ENCODE measurements at places on chromosomes 4 and X.
A peak's percentile ranks its signal among the peaks of the same experiment; 100 is the strongest.

- H3K36me3 ChIP-seq: no peaks in the 10 kb centered on the region
- no peak for DNase-seq
- no peak overlapping the region for H3K4me3 ChIP-seq
- peak overlapping the region; percentile 24 for H3K27ac ChIP-seq
Measured at GRCh38 chr4:153060196-153060595, 124.1 kb downstream of the FHDC1 start.

GRCh38 chr4:25775166-25775565, 87.6 kb downstream of the SEL1L3 start:
- no peaks in the 10 kb centered on the region for H3K4me1 ChIP-seq
- no peak for DNase-seq
- no peaks in the 10 kb centered on the region for H3K36me3 ChIP-seq
- no peak overlapping the region for H3K27ac ChIP-seq
- no peak overlapping the region for H3K4me3 ChIP-seq
- H3K27me3 ChIP-seq: no peaks in the 10 kb centered on the region

GRCh38 chr4:73989928-73990327, 1.9 kb upstream of the PPBP start:
- no peak overlapping the region for H3K4me3 ChIP-seq
- H3K27me3 ChIP-seq: peaks cover 15% of the 10 kb centered on the region
- H3K36me3 ChIP-seq: no peaks in the 10 kb centered on the region
- DNase-seq: no peak
- H3K4me1 ChIP-seq: no peaks in the 10 kb centered on the region

DNA sequence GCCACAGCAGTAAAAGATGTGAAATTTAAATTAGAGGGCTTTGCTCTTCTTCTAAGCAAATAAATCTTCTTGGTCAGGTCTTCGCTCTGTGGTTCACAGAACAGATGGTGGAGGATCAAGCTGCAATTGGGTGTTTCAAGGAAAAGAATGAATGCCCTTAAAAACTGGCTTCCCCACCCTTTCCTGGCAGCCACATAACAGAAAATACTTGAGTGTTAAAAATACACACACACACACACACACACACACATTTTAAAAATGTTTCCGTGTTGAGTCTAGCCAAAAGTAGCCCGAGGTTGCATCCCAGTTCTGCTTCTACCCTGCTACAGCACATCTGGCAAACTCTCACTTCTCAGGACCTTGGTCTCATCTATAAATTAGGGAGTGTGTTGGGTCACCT, 56.7 kb upstream of the FGFBP2 start:
- peaks cover 36% of the 10 kb centered on the region for H3K36me3 ChIP-seq
- H3K27me3 ChIP-seq: no peaks in the 10 kb centered on the region
- DNase-seq: no peak
- H3K4me1 ChIP-seq: no peaks in the 10 kb centered on the region

DNA sequence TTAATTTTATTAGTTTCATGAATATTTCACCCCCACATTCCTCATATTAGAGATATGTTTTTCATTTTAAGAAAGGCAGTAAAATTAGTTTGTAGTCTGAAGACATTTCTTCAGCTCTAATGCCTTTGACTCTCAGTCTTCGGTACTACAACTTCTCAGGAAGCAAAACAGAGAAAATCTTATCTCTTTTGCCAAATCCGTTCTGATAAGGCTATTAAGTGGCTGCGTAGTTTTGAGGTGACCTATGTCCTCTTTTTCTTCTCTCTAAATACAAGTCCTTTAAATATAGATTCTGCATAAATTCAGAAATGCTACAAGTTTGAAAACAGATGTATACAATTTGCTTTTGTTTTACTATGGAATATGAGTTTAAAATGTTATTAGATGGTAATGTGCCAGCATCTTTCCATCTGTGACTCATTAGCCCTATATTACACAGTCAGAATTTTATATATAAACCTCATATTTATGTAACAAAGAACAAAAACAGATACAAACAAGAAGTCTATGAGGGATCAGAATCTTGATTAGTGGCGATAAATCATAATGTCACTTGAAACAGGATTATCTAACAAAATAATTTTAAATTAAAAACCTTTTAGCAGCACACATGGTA, 181.2 kb upstream of the ETNPPL start:
- H3K4me3 ChIP-seq: no peak overlapping the region
- H3K36me3 ChIP-seq: no peaks in the 10 kb centered on the region
- no peak overlapping the region for H3K27ac ChIP-seq
- H3K4me1 ChIP-seq: peaks cover 21% of the 10 kb centered on the region

DNA sequence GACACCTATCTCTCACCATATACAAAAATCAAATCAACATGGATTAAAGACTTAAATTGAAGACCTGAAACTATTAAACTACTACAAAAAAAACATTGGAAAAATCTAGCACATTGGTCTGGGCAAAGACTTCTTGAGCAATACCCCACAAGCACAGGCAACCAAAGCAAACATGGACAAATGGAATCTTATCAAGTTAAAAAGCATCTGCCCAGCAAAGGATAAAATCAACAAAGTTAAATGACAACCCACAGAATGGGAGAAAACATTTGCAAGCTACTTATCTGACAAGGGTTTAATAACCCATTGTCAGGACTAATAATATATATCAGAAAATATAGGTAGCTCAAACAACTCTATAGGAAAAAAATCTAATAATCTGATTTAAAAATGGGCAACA, 415.6 kb downstream of the KLHL13 start:
- no peak overlapping the region for H3K4me3 ChIP-seq
- H3K27ac ChIP-seq: no peak overlapping the region
- no peaks in the 10 kb centered on the region for H3K4me1 ChIP-seq
- H3K27me3 ChIP-seq: peaks cover 4% of the 10 kb centered on the region

GRCh38 chr4:67332627-67333026, 212.7 kb downstream of the CENPC start:
- H3K4me1 ChIP-seq: peaks cover 2% of the 10 kb centered on the region
- H3K27ac ChIP-seq: no peak overlapping the region
- H3K27me3 ChIP-seq: peaks cover 14% of the 10 kb centered on the region
- DNase-seq: peak; percentile 3
- H3K4me3 ChIP-seq: no peak overlapping the region
- H3K36me3 ChIP-seq: no peaks in the 10 kb centered on the region

GRCh38 chrX:124035657-124036056, 74.2 kb downstream of the STAG2 start:
- no peak overlapping the region for H3K4me3 ChIP-seq
- no peak for DNase-seq
- no peaks in the 10 kb centered on the region for H3K27me3 ChIP-seq
- H3K27ac ChIP-seq: no peak overlapping the region
- no peaks in the 10 kb centered on the region for H3K4me1 ChIP-seq

DNA sequence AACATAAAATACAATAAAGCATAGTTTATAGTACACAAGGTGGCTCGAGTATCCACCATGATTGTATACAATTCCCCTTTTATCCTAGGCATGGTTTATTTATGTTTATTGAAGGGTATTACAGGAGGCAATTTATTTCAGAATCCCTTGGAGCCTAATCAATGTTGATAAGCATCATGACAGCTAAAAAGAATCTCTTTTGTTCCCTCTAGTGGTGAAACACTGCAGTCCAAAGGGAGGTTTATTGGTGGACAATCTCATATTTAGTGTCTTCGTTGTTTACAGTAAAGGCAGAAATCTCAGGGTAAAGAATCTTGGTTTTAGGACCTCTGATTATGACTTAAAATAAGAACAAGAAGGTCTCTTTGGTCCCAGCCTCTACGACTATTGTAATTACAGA, 1712.5 kb downstream of the C4orf33 start:
- no peak overlapping the region for H3K4me3 ChIP-seq
- H3K27me3 ChIP-seq: no peaks in the 10 kb centered on the region
- no peaks in the 10 kb centered on the region for H3K36me3 ChIP-seq
- no peak overlapping the region for H3K27ac ChIP-seq

GRCh38 chr4:84324303-84325245, 174.5 kb downstream of the NKX6-1 start:
- no peak overlapping the region for H3K4me3 ChIP-seq
- H3K36me3 ChIP-seq: no peaks in the 10 kb centered on the region
- H3K27ac ChIP-seq: peak overlapping the region; percentile 21
- DNase-seq: peak; percentile 21

DNA sequence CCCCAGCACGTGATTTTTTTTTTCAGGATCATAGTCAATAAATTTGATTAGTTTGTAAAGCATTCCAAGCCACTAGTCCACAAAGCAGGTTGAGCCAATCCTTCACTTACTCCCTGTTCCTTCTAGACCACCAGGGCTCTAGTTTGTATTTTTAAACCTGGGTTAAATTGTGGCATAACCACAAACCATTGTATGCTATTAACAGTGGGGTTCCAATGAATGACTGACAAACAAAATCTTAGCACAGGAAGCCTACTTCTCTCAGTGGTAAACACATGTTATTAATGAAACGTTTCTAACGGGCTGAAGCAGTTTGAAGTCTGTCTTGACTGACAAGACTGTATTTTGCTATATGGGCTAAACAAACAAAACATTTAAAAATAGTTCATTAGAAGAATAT, 48.6 kb upstream of the GYPA start:
- H3K4me1 ChIP-seq: no peaks in the 10 kb centered on the region
- H3K27me3 ChIP-seq: no peaks in the 10 kb centered on the region
- DNase-seq: no peak
- H3K27ac ChIP-seq: no peak overlapping the region
- H3K4me3 ChIP-seq: no peak overlapping the region
- no peaks in the 10 kb centered on the region for H3K36me3 ChIP-seq

DNA sequence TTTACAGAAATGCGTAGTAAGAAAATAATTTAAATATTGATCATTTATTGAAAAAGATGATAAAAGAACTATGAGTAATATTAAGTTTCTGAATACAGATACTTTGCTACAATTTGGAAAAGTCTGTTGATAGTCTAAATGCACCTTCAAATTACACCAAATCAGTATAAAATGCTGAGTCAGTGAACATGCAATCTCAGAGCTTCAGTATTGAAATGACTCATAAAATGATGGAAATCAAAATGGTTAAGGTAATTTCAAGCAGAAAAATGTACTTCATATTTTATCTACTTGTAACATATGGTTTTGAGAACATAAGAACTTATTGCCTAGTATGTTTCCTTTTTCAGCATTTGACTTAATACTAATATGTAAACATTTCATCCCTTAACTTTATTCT, 448.2 kb downstream of the PCDH10 start:
- DNase-seq: no peak
- no peak overlapping the region for H3K4me3 ChIP-seq
- no peaks in the 10 kb centered on the region for H3K27me3 ChIP-seq

- peak; percentile 51 for DNase-seq
- peaks cover 7% of the 10 kb centered on the region for H3K4me1 ChIP-seq
- no peaks in the 10 kb centered on the region for H3K36me3 ChIP-seq
- H3K27me3 ChIP-seq: peaks cover 45% of the 10 kb centered on the region
- no peak overlapping the region for H3K4me3 ChIP-seq
- H3K27ac ChIP-seq: no peak overlapping the region
Measured at GRCh38 chrX:137031517-137032340, 2.1 kb downstream of the GPR101 start.

DNA sequence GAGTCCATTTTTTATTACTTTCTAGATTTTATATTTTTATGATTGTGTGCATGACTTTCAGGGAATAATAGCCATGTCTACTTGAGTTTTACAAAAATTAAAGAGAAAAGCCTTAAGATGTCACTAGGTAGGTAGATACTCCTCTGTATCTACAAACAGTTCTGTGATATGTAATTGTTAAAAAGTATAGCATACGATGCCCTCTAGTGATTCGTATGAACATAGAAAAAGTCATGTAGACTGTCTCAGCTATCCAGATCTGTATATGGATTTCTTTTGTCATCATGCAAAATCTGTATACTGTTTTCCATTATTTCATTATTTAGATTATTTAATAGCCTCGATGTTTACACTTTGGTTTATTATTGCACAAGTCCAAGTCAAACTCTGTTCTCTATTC, 856.6 kb downstream of the CENPC start:
- no peaks in the 10 kb centered on the region for H3K4me1 ChIP-seq
- H3K27ac ChIP-seq: no peak overlapping the region
- DNase-seq: no peak
- no peaks in the 10 kb centered on the region for H3K36me3 ChIP-seq
- H3K27me3 ChIP-seq: no peaks in the 10 kb centered on the region

DNA sequence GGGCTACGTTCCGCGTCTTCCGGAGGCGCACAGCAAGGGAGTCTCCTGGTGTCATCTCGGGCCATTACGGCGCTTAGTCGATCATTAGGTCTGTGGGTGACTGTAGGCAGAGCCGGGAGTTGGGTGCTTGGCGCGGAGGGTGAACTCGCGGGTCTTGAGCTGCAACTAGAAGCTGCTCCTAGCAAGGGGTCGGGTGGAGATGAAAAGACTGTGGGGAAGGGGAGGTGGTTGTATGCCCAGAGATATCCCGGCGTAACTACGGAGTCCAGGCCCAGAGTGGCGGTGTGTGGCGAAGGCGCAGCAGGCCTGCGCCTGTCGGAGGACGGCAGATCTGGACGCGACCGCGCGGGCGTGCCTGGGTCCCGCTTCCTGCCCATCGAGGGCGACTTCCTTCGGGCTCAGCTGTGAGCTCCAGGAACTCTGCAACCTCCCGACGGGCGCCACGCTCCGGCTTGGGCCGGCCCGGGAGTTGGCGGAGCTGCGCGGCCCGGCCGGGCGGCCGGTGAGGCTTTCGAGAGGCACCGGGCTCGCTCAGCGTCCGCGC, 2.7 kb upstream of the NKX3-2 start:
- H3K36me3 ChIP-seq: peaks cover 5% of the 10 kb centered on the region
- peaks cover 81% of the 10 kb centered on the region for H3K27me3 ChIP-seq
- peak; percentile 68 for DNase-seq
- peak overlapping the region; percentile 90 for H3K4me3 ChIP-seq
- peaks cover 37% of the 10 kb centered on the region for H3K4me1 ChIP-seq
- H3K27ac ChIP-seq: peak overlapping the region; percentile 36

GRCh38 chr4:100061835-100062234, 111.8 kb upstream of the H2AZ1 start:
- H3K36me3 ChIP-seq: no peaks in the 10 kb centered on the region
- peak overlapping the region; percentile 33 for H3K27ac ChIP-seq
- no peaks in the 10 kb centered on the region for H3K4me1 ChIP-seq
- DNase-seq: no peak
- H3K4me3 ChIP-seq: no peak overlapping the region

DNA sequence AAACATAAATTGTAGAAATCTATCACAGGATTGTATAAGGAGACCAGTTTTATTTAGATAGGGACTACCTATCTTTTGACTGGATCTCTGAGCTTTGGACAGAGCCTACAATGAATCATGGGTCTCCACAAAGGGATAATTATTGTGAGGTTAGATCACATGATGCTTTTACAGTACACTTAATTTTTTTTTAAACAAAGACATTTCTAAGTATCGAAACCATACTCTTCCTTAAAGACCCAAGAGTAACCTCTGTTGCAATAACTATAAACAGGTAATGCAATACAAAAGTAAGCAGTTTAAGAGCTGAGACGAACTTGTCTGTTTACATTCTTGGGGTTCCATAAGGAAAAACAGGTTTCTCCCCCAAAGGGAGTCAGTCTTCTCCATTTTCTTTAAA, 64.3 kb upstream of the GABRE start:
- H3K4me3 ChIP-seq: no peak overlapping the region
- no peak for DNase-seq
- no peak overlapping the region for H3K27ac ChIP-seq
- no peaks in the 10 kb centered on the region for H3K4me1 ChIP-seq
- H3K27me3 ChIP-seq: no peaks in the 10 kb centered on the region

GRCh38 chrX:80216086-80216485, 201.5 kb downstream of the TBX22 start:
- DNase-seq: no peak
- H3K4me3 ChIP-seq: no peak overlapping the region
- H3K27ac ChIP-seq: no peak overlapping the region
- no peaks in the 10 kb centered on the region for H3K36me3 ChIP-seq

Data from nephron progenitor cell (in vitro differentiated cells).